Kasumi-1 (cell line): ENCODE measurements at places on chromosomes 3 and 15.

DNA sequence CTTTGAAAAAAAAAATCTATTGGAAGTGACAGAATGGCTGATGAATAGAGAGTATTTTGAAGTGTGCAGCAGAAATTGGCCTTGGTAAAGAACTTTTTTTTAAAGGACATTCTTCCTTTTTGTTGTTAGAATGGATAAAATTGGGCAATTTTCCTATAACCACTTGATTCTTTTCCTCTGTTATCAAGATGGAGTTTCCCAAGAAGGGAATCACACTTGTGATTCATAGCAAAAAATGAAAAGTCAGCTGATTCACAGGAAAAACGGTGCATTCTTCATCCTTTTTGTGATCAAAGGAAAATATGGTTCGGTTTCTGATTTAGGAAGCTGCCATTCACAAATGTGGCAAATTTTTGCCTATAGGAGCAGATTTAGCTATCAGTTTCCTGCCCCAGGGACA, 486.8 kb downstream of the GBE1 start:
- DNase-seq, result no peak

GRCh38 chr3:64220161-64220914, 4.9 kb downstream of the PRICKLE2 start:
- DNase-seq, result no peak

GRCh38 chr3:71859123-71859519, 74.2 kb upstream of the PROK2 start:
- peak; percentile 75 for DNase-seq

GRCh38 chr3:147189016-147189415, 217.3 kb downstream of the ZIC4 start:
- no peak for DNase-seq

DNA sequence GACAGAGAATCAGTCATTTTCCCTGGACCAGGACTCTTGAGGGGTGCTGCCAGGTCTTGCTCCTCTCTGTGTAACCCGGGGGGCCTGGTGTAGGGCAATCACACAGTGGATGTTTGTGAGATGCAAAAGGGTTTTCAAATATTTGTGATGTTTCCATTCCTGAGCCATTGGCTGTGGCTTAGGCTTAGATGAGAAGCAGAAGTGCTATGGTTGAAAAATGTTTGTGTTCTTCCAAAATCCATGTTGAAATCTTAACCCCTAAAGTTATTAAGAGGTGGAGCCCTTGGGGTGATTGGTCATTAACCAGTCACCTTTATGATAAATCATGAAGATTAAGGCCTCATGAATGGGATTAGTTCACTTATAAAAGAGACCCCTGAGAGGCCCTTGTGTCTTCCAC, 36.5 kb downstream of the CORO2B start:
- no peak for DNase-seq
